ENCODE measurements at places on chromosomes 11 and 22.
A peak's percentile ranks its signal among the peaks of the same experiment; 100 is the strongest.

DNA sequence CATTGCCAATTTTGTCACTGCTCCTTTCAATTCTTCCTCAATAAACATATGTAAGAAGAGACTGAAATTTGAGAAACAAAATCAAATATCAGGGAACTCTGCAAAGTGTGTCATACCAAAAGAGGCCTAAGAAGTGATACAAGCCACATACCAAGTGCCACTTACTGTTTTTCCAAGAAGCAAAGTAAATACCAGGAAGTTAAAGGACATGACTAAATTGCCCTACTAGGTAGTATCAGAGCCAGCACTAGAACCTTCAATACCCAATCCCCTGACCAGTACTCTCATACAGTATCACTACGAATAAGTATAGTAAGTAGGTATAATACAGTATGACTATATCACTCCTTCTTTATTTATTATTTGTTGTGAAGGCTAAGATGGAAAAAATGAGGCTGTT is 13.6 kb downstream of the MAML2 start:
- no peak for DNase-seq

DNA sequence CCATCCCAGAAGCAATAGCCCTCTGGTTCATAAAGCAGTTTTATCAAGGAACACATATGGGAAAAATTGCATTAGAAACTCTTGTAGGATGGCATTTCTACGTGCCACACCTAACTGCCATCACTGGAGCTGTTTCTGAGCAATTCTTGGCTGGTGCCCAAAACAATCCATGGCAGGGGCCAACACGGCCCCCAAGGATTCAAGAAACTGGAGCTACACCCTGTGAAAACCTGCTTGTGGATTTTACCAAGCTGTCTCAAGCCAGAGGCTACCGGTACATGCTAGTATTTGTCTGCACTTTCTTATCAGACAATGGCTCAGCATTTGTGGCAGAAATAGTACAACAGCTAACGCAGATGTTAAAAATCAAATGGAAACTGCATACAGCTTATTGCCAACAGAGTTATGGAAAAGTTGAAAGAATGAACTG is 42.4 kb upstream of the GLYAT start:
- DNase-seq, result no peak

DNA sequence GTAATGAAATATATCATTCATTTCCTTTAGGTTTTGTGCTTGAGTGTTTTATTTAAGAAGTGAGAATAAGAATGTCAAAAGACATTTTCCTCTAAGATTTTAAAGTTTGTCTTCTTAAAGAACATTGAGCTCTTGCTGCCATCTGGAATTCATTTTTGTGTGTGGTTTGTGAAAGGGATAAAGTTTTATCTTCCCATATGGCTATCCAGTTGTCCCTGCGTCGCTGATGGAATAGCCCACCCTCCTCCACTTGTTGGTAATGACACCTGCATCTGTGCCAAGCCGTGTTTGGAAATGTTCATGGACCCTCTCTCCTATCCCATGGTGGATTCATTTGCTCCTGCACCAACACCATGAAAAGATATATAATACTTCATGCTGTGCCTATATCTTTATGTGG is 901.5 kb downstream of the BRD1 start:
- no peak for DNase-seq

DNA sequence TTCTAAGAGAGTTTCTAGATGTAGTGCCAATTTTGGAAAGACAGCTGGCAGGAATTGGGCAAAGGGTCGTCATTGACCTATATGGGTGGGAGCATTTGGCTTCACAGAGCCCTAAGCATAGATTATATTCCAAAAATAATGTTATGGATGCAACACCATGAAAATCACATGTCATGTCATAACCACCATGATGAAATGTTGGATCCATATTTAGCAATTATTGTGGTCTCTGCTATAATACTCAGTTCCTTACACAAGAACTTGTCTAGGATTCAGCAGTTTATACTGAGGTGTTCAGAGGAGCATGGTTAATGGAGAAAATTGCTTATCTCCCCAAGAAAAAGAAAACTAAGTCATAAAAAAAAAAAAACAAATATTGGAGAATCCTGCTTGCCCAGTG is 31.6 kb downstream of the NTM start:
- no peak for DNase-seq

- no peak for DNase-seq
Measured at GRCh38 chr11:99585606-99586005, 564.9 kb downstream of the CNTN5 start.

DNA sequence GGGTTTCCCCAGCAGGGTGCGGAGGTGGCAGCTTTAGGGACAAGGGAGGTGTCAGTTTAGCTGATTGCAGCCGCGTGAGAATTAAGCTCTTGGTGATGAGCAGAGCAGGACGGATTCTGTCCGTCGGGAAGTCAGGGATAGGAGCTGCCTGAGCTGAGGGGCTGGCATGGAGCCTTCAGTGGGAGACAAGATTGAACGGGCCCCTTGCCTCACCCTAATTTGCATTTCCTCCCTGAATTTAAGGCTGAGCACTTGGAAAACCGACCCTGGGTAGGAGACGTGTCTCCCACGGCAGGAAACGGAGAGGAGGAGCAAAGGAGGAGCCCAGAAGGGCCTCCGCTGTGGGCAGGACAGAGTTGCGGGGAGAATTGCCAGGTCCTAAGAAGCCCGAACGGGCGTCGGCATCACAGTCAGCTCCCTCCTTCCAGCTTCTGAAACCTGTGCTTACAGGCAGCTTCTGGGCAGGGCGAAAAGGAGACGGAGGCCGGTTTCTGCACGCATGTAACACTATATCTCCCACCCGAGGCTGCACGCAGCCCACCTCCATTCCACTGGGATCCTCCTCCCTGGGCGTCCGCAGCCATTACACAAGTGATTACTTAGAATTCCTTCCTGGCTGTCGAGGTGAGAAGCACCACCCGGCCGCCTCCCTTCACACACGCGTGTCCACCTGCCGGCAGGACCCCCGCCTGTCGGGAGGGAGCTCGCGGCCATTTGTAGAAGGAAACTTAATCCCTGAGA is 345.8 kb downstream of the BRD1 start:
- no peak for DNase-seq

- DNase-seq, result no peak
Measured at GRCh38 chr11:76694664-76695063, 24.1 kb upstream of the LRRC32 start.

DNA sequence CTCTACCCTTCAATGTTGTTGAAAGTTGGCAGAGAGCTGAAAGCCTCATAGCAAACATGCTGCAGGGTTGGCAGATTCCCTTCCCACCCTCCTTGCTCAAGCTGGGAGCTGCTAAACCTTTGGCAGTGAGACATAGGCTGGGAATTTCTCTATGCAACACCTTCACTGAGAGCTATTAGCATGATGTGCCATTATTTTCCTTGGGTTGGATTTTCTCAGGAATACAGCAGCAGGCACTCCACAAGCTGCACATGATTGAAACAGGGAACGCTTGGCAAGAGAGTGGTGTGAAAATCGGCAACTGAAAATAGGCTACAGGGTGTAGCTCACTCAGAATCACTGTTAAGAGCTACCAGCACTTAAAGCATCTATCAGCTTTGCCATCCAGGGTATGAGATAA is 9.6 kb upstream of the ALKBH3 start:
- DNase-seq, result no peak

DNA sequence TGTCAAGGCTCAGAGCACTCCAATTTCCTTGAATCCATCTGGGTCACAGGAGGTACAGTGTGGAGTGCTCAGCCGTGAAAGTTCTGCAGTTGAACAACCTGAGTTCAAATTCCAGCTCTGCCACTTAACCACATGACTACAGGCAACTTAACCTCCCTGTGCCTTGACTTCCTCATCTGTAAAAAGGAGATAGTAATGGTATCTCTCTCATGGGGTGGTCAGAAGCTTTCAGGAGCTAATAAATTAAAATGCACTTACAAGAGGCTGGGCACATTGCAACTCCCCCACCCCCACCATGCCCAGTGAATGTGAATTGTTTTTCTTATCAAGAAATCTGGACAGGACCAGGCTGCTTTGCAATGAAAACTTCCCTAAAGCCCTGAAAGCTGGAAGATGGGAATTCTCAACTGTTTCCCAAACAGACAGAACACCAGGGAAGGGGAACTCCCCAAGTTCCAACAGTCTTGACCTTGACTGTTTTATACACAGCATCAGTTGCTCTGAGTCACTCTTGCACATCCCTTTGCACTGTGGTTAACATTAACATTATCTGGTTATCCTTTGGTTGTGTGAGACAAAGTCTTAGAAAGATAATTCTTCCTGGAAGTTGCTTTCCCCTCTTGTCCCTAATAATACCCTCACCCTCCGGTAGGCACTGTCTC is 137.0 kb downstream of the SLC1A2 start:
- no peak for DNase-seq

- no peak for DNase-seq
Measured at GRCh38 chr22:20106849-20107237, 9.1 kb upstream of the RANBP1 start.

DNA sequence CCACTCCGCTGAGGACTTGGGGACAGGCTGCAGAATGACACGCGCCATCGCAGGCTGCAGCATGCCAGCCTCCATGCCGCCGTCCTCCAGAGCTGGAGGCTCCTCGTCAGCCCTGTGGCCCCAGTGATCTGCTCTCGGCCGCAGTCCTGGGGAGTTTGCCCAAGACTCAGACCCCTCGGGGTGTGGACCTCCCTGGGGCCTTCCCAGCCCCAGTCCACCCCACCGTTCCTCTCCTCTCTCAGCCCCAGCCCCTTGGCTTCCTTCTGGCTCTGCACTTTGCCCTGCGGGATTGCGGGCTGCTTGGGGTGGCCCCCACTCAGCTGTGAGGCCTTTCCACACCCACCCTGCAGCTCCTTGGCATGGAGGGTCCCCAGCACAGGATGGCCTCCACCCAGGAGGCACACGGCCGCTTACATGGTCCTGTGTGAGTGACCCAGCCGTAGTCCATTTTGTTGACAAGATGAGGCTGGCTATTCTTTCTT is 414.9 kb downstream of the TBC1D22A start:
- no peak for DNase-seq

DNA sequence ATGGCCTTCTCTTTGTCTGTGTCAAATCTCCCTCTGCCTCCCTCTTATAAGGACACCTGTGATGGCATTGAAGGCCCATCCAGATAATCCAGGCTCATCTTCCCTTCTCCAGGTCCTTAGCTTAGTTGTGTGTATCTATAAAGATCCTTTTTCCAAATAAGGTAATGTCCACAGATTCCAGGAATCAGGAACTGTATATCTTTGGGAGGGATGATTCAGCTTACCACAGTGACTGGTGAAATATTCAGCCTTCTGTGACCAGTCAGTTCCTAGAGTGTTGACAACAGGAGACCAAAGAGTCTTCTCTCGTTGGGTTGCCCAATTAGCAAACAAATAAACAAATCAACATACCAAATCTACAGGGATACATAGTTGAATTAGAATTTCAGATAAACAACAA is 175.8 kb downstream of the MPPED1 start:
- DNase-seq, result no peak

DNA sequence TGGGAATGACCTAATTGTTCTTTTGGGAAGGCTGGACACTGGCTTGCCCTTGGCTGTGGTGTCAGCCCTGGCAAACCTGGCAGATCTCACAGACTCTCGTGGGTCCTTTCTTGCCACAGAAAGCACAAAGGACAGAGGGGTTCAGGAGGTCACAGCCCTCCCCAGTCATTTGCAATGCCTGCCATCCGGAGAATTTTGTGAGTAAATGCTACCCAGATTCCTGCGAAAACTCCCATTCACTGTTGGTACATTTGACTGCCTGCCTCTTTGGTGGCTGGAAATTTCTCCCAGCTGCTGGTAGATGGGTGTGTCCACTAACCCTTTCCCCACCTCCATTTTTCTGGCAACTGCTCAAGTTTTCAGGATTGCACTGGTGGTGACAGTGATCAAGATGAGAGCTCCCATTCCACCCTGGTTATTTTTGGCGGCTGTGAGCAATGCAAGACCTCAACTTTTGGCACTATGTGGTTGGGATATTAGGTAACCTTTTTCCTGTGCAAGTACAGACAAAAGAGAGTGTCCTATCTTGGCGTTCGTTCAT is 155.7 kb downstream of the NAV2 start:
- no peak for DNase-seq

GRCh38 chr22:29470159-29470855 is 9.7 kb upstream of the NEFH start:
- DNase-seq, result peak; percentile 38

DNA sequence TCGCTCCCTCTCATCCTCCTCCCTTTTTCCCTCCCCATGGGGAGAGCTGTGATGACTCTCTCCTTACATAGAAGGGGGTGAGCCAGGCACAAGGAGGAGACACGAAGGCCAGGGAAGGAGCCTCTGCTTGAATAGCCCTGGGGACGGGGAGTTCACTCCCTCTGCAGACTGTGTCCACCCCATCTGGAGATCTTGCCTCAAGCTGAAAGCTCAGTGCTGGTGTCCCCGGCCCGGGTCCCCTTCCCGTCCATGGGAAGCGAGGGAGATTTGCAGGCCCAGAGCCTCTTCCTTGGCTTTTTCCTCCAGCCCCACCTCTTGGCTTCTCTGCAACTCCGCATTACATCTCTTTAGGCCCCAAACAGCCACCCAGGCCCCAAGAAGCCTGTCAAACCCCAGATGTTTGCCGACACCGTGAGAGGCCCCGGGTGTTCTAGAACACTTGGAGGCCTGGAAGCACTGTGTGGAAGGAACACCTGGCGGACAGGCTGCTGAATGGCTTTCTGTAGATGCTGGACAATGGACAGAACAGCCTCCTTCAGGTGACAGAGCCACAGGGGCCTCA is 32.3 kb downstream of the LINC01488 start:
- no peak for DNase-seq

- DNase-seq, result no peak
Measured at GRCh38 chr11:77203901-77204753, 76.1 kb downstream of the MYO7A start.

GRCh38 chr22:37824674-37825641 is 1.8 kb downstream of the GALR3 start:
- DNase-seq, result no peak

- no peak for DNase-seq
Measured at GRCh38 chr11:128938156-128938885, 4.3 kb downstream of the TP53AIP1 start.

- DNase-seq, result no peak
Measured at GRCh38 chr11:113241636-113242054, 72.7 kb upstream of the TTC12 start.

- DNase-seq, result no peak
Measured at GRCh38 chr22:19612866-19613572, 88.8 kb upstream of the CLDN5 start.

DNA sequence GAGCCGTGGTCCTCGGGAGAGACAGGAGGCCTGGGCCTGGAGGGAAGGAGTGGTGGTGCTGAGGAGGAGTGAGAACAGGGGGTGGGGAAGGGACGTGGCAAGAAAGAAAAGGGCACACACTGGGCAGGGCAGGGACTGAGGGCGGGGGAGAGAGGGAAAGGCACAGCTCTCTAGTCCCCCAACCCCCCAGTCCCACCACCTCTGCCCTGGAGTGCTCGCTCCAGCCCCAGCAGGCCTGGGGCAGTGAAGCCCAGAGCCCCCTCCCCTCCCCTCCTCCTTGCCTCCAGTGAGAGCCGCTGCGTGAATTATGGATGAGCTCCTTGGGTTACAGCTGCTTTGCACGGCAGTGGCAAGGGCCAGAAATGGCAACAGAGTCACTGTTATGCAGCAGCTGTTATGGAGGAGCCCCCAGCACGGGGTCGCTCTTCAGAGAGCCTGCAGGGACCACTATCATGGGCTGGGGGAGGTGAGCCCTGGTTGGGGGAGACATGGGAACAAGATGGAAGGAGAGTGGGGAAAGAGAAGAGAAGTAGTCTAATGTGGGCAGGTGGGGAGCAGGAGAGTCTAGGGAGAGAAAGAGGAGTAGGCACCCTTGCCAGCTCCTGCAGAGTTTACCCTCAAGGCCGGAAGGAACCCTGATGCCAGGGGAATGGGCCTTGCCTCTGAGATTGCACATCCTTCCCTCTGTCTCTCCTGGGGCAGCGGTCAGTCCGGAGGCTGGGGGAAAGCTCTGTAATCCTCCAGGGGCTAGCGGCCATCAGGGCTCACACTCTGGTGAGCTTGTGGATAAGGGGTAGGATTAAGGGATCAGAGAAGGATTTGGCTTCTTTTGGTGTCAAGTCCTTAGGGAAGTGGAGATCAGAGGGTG is 3.6 kb downstream of the RTN4RL2 start:
- no peak for DNase-seq

Measured in effector memory CD4-positive, alpha-beta T cell (primary cell).